ENCODE measurements at places on chromosomes 2 and 18.
A peak's percentile ranks its signal among the peaks of the same experiment; 100 is the strongest.

DNA sequence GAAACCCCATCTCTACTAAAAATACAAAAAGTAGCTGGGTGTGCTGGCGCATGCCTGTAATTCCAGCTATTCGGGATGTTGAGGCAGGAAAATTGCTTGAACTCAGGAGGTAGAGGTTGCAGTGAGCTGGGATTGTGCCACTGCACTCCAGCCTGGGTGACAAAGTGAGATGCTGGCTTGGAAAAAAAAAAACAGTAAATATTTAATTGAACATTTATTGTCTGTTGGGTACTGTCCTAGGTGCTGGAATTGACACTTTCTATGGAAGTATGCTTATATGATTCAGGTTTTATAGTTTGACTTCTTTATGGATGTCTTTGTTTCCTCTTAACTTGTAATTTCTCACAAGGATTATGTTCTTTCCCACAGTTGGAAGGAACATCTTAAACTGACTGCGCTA lies 633.1 kb upstream of the SETBP1 start:
- DNase-seq = no peak

DNA sequence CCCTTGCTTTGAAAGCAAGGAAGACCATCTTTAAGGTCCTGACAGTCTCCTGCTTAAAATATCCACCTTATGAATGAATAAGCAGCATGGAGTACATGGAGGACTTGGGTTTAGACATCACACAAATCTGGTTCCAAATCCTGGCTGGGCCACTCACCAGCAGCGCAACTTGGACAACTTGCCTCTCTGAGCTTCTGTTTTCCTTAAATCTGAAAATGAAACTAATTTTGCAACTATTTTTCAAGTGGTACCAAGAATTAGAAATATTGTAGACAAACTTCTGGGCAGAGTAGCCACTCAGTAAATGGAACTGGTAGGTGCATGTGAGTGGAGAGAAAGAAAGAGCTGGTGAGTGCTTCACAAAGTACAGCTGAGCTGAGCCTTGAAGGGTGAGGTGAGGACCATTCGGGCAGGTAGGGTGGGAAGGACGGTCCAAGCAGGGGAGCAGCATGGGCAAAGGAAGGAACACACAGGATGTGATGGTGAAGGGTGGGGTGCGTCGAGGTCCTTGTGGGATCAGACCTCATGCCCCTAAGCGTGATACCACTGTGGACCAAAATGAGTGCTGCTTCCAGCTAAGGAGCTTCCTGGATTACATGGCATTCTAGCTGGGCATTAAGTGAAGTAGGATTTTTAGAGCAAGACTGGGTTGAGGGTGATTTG lies 14.4 kb upstream of the TET3 start:
- no peak for DNase-seq

- DNase-seq = no peak
Observed at GRCh38 chr18:12543697-12544096, 114.2 kb downstream of the SPIRE1 start.

DNA sequence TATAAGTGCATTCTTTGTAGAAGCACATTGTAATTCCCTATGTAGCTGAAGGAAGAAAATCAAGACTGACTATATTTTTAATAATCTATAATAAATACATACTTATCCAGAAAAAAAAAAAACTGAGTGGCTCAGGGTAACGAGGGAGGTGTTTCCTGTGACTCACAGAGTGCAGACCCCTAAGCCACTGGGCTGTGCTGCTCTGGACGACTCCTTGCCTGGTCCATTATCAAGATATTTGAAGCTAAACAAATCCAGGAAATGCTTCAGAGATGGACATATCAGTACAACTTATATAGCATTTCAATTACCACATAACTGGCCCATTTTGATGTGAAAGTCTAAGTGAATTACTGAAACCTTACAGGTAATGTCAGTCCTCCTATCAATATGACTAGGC lies 80.6 kb downstream of the PIGN start:
- no peak for DNase-seq

- no peak for DNase-seq
Observed at GRCh38 chr2:41937921-41938708, 109.7 kb upstream of the PKDCC start.

DNA sequence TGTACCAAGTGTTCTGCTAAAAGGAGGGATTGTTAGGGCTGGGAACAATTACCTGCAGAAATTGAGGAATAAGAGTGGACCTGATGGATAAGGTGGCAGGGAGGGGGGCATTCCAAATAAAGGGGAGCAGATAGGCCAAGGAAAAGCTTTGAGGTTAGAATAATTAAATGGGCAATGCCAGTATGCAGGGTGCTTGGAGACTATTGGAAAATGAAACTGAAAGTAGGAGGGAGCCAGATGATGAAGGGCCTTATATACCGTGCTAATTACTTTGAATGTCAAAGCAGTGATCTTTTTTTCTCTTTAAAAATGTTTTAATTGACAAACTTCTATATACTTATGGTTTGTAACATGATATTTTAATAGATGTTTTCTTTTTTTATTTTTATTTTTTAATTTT lies 42.9 kb downstream of the MMADHC start:
- DNase-seq = no peak

GRCh38 chr2:109218087-109218791 lies 89.2 kb downstream of the SH3RF3 start:
- DNase-seq = no peak

- no peak for DNase-seq
Observed at GRCh38 chr2:119616421-119616820, 62.6 kb upstream of the TMEM177 start.

GRCh38 chr2:1911811-1912210 lies 167.5 kb upstream of the PXDN start:
- no peak for DNase-seq

GRCh38 chr2:119174216-119174992 lies 15.9 kb upstream of the C1QL2 start:
- DNase-seq = peak; percentile 57

DNA sequence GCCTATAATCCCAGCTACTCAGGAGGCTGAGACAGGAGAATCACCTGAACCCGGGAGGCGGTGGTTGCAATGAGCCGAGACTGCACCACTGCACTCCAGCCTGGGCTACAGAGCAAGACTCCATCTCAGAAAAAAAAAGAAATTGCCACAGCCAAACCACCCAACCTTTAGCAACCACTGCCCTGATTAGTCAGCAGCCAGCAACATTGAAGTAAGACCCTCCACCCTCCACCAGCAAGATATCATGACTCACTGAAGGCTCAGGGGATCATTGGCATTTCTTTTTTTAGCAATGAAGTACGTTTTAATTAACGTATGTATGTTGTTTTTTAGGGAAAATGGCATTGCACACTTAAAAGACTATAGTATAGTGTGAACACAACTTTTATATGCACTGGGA lies 349.1 kb upstream of the ACVR2A start:
- DNase-seq = no peak

DNA sequence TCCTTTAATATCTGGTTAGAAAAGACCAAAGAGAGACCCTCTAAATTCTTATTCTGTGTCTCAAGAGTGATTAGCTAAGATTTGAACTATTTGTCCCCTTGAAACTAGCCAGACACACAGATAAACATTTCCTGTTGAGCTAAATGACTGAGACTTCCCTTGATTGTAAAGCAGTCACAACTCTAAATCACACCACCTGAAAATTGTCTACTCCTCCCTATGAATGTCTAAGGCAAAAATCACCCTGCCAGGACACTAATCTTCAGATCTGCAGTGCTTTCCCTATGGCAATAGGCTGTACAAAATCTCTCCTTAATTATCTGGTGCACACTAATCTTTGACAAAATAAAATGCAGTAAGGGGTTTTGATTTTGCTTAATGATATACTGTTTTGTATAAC lies 200.5 kb upstream of the GULP1 start:
- DNase-seq = peak; percentile 17

GRCh38 chr2:181106789-181107627 lies 126.6 kb downstream of the UBE2E3 start:
- peak; percentile 22 for DNase-seq

DNA sequence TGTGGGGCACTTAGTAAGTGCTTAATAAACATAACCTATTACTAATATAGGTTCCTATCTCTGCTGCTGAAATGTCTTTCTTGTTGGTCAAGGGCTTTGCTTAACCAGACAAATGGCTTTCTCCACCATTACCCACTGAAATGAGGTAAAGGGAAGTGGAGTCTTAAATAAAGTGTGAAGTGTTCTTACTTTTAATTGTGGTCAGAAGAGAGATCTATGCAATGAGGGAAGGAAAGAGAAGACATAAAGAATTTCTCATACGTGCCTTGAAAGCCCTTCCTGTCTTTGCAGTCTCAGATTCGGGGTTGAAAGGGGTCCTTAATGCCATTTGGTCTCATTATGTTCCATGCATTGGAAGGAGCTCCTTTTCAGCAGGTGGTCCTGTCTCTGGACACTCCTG lies 6.9 kb upstream of the CXCR4 start:
- no peak for DNase-seq

DNA sequence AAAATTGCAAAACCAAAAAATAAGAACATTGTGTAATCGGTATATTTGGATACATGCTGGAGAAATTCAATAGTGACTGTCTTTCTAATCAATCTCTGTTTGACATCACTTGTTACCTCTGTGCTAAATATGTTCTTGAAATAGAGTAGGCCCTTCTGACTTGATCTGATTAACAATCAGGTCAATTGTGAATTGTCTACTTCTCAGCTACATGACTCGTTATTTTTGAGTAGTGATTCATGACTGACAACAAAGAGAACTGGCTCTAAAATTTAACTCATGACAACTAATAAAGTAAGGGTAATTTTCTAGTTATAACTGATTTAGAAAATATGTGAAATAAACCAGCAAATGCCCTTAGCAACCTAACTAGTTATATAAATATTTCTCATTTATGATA lies 312.1 kb downstream of the TMX3 start:
- DNase-seq = no peak

DNA sequence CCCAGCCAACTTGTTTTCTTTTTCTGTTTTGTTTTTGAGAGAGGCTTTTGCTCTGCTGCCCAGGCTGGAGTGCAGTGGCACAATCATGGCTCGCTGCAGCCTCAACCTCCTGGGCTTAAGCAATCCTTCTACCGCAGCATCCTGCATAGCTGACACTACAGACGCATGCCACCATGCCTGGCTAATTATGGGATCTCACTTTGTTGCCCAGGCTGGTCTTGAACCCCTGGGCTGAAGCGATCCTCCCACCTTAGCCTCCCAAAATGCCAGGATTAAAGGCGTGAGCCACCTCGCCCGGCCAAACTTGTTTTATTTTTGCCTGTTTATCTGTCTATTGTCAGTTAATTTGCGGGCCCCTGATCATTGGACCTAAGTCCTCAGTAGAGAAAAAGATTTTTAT lies 61.6 kb upstream of the MSH6 start:
- no peak for DNase-seq

GRCh38 chr2:224222291-224222690 lies 179.6 kb downstream of the FAM124B start:
- no peak for DNase-seq

DNA sequence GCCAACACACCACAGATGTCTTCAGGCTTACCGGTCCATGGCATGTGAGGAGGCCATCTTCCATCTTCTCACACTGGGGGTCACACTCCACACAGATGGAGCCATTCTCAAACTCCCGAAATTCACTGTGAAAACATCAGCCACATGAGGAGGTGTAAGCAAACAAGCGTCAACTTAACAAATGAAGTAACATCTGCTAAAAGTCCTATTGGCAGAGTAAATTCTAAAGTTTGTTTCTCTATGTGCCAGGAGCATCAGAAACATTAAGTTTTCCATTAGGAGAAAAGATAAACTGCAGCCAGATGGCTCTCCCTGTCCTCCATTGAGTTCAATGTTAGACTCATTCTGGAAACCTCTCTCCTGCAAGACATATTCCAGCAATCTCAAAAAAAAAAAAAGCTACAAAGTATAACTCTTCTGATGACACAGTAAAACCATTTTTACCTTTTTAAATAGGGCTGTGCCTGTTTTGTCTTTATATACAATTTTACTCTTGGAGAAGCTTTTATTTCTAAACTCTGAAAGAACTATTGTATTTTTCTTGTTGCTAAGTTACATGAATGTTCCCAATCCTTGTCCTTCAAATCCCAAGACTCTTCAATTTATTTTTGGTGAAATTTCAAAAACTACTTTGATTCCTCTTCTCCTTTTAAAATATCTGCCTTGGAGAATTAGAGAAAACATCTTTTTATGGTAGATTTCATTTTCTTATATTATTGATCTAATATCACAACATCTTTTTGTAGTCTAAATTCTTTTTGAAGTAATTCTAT lies 865.3 kb downstream of the ERBB4 start:
- no peak for DNase-seq

GRCh38 chr2:197258580-197258979 lies 52.0 kb downstream of the ANKRD44 start:
- no peak for DNase-seq

DNA sequence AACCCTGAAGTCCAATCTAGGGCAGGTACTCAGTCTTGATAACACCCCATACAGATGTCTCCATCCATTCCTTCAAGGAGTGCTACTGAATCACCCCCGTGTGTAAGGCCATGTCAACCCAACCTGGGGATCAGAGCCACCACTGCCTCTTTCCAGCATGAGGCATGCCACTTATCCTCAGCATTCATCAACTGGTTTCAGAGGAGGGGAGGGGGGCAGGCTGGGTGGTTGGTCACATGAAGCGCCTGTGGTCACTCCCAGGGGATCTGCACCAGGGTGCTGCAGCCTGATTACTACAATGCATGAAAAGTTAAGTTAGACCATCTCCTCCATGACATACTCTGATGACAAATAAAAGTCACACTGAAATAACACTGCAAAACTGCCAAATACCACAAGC lies 65.0 kb downstream of the UXS1 start:
- no peak for DNase-seq

DNA sequence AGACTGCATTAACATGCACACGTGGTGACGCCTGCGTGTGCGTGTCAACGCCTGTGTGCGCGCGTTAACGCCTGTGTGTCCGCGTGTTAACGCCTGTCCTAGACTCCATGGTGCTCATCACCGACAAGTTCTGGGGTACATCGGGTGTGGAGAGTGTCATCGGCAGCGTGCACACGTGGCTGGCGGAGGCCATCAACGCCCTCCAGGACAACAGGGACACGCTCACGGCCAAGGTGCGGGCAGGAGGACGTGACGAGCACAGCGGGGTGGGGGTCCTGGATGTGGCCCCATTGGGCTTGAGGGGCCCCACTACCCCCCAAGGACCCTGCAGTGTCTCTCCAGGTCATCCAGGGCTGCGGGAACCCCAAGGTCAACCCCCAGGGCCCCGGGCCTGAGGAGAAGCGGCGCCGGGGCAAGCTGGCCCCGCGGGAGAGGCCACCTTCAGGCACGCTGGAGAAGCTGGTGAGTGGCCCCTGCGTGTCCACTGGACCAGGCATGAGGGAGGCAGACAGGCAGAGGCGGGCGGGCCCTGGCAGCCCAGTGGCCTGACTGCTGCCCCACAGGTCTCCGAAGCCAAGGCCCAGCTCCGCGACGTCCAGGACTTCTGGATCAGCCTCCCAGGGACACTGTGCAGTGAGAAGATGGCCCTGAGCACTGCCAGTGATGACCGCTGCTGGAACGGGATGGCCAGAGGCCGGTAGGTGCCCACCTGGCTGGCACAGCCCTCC lies 29.2 kb downstream of the GPC1 start:
- no peak for DNase-seq

- peak; percentile 36 for DNase-seq
Observed at GRCh38 chr2:43312755-43313641, 86.6 kb upstream of the ZFP36L2 start.

- DNase-seq = no peak
Observed at GRCh38 chr2:118921646-118922045, 20.3 kb upstream of the MARCO start.
